ENCODE measurements at places on chromosomes 12 and 14.

DNA sequence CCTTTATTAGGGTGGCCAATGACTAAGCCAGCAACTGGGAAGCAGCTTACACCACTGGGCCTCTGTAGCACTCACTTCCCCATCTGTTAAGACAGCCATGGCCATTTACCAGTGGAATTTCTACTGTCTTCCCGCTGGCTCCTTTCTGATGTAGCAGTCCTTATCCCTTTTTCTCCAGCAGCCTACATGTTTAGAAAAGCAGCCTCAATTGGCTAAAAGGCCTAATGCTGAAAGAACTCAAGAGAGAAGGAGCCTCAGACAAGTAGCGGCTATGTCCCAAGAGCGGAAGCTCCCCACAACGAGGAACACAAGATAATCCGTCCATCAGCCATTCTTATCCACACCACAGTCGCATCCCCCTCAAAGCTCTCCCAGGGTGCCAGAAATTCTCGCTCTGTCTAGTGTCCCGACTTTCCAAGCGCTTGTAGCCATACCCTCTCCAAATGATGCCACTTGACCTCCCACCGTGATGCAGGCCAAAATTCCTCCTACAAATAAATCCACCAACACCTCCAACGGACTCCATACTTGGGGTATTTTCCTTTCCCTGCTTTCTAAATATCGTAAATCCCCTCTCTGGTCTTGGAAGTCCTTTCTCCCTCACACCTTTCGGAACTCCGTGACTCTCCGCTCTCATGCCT lies 624 bp downstream of the M6PR start:
- DNase-seq, result no peak

DNA sequence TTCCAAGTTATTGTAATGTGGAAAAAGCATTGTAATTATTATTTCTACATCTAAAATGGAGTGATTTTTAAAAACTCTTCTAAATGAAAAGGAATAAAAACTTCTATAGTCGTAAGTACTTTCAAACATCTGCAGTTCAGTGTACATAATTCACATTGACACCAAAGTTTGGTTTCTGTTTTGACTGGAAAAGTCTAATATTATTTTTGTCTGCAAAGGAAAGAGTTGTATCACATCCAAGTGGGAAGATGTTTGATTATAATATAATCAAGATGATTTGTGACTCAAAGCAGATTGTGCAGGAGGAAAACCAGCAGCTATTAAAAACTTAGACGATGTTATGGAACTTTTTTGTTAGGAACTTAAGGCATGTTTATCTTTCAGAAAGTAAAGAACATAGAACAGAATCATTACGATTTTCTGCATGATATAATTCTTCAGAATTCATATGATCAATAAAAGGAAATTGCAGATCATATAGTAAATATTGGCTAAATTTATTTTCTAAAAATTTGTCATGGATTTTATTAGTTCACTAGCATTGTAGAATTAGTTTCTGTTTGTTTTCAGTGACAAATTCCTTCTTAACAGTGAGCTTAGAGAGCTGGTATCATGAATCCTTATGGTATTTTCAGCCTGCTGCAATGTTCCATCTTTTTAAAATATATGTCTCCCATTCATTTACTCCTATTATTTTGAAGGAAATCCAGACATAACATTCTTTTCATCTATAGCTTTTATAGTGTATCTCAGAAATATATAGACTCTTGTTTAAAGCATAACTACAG lies 145.8 kb downstream of the MIPOL1 start:
- no peak for DNase-seq

GRCh38 chr12:126359216-126359615 lies 1294.0 kb downstream of the AACS start:
- no peak for DNase-seq

- DNase-seq, result no peak
Observed at GRCh38 chr12:52749827-52750226, 27.3 kb downstream of the KRT76 start.

GRCh38 chr14:91377700-91378652 lies 39.6 kb downstream of the CCDC88C start:
- DNase-seq, result no peak

- DNase-seq, result no peak
Observed at GRCh38 chr14:99250636-99251208, 21.3 kb downstream of the BCL11B start.

DNA sequence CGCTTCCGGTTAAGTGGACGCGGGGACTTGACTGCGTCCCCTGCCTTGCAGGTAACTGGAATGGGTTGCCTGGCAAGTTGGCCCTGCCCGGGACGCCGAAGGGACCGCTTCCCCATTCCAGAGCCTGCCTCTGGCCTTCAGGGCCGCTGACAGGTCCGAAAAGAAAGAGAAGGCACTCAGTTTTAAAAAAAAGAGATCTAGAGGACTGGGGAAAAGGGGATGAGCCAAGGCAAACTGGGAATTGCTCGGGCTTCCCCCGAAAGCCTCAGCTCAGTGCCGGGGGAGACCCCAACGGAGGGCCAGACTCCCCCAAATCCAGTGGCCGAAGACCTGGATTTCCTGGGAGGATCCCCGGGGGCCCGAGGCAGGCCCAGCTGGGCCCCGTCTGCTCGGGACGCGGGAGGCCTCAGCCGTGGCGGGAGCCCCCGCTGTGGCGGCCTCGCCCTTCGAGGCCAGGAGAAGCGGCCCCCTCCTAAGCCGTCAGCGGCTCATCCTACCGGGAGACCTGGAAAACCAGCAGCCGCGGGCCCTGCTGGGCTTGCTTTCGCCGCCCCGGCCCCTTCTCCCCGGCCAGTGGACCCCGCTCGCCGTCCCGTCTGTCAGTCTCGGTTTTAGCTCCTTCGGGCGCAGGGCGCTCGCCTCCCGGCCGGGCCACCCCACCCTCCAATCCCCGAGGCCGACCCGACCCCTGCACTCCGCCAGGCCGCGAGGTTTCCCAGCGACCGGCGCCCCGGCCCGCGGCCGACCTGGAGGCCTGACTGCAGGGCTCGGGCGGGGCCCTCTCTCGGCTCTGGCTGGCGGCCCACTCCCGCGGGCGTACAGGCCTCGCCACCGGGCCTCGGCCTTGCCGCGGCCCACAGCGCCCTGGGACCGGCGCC lies 12.5 kb downstream of the OTX2 start:
- DNase-seq, result no peak

- no peak for DNase-seq
Observed at GRCh38 chr12:115042341-115042740, 358.4 kb upstream of the TBX3 start.

- DNase-seq, result no peak
Observed at GRCh38 chr14:55794655-55795595, 214.9 kb downstream of the KTN1 start.

- DNase-seq, result no peak
Observed at GRCh38 chr12:90301561-90302133, 593.0 kb upstream of the ATP2B1 start.

DNA sequence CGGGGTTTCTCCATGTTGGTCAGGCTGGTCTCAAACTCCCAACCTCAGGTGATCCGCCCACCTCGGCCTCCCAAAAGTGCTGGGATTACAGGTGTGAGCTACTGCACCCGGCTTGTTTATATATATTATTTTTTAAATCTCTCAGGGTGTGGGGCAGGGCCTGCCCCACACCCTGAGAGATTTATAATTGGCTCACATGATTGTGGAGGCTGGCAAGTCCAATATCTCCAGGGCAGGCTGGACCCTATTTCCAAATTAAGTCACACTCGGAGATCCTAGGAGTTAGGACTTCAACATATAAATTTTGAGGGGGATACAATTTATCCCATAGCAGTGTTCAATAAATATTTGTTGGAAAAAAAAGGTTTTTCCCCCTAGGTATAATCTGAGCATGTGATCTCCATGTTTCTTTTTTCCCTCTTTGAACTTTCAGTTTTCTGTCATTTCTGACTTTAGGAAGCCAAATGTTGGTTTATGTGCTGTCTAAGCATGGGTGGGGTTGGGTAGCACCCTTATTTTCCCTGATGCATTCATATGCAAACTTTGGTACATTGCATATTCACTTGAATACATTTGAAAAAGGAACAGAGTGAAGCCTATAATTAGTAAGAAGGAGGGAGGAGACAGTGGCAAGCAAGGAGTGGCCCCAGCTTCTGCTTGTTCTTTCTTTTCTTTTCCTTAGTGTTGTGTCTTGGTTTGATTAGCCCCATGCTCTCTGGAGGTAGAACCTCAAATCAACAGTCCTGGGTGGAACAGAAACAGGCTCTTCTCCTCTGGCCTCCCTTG lies 8.7 kb upstream of the A2ML1 start:
- no peak for DNase-seq

- DNase-seq, result no peak
Observed at GRCh38 chr14:74712499-74713394, at the start of the genes AREL1 and FCF1. Gene AREL1, minus strand, starts transcription at chr14:74713080. Its CDS starts 27,465 bp downstream, at chr14:74685615. Gene FCF1, plus strand, starts transcription at chr14:74713144. Its CDS starts 54 bp downstream, at chr14:74713198.
